Left lobe of liver (tissue), 2 donors: ENCODE measurements at places on chromosomes 11 and 22.

- no peak for DNase-seq
These were observed 905.5 kb upstream of the RAG2 start for GRCh38 chr11:37503411-37504059.

GRCh38 chr11:121636081-121636799, 183.5 kb upstream of the SORL1-AS1 start:
- DNase-seq = no peak

DNA sequence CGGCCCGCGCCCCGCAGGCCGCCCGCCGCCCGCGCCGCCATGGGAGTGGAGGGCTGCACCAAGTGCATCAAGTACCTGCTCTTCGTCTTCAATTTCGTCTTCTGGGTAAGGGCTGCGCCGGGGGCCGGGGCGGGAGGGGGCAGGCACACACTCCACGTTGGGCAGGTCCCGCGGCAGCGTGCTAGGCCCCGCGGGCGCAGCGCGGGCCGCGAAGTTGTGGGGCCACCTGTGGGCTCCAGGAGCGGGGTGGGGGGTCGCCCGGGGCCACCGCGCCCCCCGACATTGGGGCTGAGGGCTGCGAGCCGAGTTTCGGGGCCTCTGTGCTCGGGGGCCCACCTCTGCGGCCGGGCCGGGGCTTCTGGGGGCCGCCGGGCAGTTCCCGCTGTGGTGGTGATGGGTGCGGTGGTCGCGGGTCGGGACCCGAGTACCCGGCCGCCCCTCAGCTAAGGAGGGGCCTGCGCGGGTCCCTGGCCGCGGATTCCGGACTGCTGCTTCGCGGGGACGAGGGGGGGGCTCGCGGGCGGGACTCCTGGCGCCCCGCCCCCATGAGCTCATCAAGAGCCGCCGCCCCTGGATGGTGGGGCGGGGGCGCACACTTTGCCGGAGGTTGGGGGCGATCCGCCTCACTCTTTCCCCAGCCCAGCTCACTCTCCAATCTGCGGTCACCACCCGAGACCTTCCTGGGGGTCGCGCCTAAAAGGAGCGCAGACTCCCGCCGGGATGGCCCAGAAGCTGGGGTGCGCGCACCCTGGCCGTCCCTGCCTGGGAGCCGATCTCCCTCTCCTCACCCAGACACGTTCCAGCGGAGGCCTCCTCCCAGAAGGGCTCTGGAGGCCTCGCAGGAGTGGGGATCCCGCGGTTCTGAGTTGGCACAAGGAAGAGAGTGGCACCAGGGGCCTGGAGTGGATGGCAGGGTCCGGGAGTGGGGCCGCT, 667 bp downstream of the CD81 start:
- DNase-seq = peak; percentile 57

- DNase-seq = no peak
These were observed 64.0 kb downstream of the SLC22A12 start for GRCh38 chr11:64654958-64655541.
